ENCODE measurements at places on chromosomes 4 and X.
A peak's percentile ranks its signal among the peaks of the same experiment; 100 is the strongest.

DNA sequence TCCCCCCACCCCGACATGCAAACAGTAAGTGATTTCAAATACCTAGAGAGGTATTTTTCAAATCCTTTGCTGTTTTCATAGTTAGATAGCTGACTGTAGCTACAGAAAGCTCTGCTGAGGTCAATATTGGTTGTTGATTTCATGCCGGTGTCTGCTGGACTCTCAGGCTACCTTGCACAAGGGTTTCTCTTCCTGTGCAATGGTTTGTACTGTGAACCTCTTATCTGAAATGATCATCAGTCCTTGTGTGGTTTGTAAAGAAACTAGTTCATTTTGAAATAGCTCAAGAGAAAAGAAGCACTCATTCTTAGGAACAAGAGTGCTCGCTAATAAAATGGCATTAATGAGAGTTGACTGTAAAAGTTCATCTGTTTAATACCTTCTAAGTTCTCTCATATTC, 2.1 kb downstream of the MTM1 start:
- DNase-seq = no peak

- DNase-seq = no peak
Observed at GRCh38 chrX:111483881-111484280, 27.6 kb upstream of the SERTM2 start.

- no peak for DNase-seq
Observed at GRCh38 chrX:24920769-24921168, 95.0 kb downstream of the ARX start.

DNA sequence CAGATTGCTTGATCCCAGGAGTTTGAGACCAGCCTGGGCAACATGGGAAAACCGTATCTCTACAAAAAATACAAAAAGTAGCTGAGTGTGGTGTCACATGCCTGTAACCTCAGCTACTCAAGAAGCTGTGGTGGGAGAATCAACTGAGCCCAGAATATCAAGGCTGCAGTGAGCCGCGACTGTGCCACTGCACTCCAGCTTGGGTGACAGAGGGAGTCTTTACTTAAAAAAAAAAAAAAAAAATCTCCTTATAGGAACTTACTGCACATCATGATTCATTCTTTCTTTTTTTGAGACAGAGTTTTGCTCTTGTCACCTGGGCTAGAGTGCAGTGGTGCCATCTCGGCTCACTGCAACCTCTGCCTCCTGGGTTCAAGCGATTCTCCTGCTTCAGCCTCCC, 24.3 kb downstream of the UPF3B start:
- no peak for DNase-seq

DNA sequence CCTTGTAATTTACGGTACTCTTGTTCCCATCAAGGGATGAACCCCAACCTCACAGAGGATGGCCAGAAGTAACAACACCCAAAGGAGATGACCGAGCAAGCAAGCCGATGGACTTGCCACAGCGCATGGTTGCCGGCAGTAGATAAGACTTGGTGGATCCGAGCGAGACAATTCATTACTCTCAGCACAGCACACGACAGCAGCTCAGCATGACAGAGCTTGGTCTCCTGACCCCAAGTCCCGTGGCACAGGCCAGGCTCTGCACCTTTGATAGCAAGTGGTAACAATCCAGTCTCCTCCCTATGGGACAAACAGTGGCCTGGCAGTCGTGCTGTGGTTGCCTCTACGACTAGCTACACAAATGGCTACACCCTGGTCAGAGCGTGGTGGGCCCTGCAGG, 26.3 kb downstream of the RWDD4 start:
- DNase-seq = no peak

DNA sequence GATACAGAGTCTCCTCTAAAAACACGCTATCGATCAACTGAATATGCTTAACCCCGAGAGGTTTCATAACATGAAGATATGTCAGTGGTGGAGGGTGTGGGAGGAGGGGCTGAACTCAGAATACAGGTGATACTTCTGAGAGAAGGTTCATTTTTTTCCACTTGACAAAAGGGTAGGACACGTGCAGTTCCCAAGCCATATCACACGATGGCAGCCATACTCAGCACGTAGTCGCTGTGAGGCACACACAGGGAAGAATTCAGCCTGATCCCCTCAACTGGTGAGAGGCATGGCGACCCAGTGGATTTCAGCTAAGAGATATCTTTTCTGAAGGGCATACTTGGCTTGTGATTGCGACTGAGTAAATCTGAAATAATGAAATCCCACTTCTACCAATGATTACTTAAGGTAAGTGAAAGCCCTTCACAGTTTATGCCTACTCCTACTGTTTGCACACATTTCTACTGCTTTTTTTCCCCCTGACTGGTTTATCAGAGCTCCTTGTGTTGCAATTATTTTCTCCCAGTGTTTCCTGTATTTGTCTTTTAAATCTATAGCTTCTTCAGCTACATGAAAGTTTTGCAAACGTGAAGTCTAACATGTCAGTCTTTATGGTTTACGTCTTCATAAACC, 133.1 kb downstream of the CORIN start:
- no peak for DNase-seq

- no peak for DNase-seq
Observed at GRCh38 chr4:158827543-158827981, 58.7 kb downstream of the FNIP2 start.

GRCh38 chr4:85419103-85419502, 55.8 kb upstream of the ARHGAP24 start:
- DNase-seq = no peak

DNA sequence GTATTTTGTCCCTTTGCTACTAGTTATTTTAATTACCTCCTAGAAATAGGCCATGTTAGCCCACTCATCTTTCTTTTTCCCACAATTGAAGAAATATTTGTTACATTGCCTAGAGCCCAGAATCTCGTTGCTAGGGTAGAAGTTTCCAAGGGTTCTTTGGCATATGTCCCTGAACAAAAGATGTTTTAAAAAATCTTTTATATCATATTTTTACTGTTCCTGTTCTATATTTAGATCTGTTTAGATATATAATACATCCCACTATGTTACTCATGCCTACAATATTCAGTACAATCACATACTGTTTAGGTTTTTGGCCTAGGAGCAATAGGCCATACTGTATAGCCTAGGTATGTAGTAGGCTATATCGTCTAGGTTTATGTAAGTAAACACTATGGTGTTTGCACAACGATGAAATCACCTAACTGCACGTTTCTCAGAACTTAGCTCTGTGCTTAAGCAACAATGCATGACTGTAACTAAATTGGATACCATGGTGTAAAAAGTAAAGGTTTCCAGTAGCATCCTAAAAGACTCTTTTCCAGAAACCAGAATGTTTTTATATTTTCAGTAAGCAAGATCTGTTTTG, 236.0 kb upstream of the SLIT2 start:
- no peak for DNase-seq

GRCh38 chrX:38061335-38061734, 55.0 kb downstream of the SYTL5 start:
- DNase-seq = no peak

DNA sequence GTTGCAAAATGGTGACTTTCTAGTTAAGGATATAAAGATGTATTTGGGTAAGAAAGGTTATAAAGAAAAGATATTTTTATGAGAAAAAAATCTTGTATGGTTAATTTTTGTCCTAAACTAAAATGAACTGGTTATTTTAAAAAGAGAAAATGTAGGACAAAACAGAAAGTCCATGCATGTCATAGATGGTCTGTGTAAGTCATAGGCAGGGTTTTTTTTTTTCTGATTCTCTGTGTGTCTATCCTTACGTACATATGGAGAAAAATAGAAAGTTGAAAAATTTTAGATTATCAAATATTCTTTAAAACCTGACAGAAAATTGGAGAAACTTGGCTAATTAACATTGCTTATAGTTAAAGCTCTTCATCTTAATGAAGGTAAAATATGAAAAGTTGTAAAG, 493.4 kb downstream of the IQCM start:
- DNase-seq = no peak

GRCh38 chrX:21658746-21659145, 616 bp upstream of the KLHL34 start:
- DNase-seq = no peak

DNA sequence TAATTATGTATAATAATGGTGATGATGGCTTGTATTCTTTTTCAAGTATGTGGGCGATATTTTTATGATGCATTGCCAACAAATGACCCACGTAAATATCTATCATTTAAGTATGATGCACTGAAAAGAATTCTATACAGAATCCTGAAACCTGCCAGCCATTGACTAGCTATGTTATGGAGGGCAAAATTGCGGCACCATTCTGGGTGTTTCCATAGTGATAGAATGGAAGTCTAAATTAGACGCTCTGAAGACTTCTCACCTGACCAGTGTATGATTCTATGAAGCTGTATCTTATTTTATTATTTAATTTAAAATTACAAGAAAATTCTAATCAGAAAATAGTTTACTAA, 677 bp upstream of the CENPC start:
- DNase-seq = no peak

DNA sequence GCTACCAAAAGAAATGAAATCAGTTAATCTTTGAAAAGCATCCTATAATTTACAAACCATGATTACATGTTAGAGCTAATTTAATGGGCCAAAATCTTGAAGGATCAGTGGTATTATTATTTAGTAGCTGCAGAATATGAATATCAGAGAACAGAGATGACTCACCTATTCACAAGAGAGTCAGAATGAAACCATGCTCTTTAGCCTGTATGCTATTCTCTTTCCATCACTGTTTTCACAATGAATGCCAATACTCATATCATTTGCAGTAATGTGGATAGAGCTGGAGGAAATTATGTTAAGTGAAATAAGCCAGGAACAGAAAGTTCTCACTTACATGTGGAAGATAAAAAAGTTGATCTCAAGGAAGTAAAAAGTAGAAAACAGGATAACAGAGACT, 414.1 kb downstream of the CENPC start:
- DNase-seq = no peak

DNA sequence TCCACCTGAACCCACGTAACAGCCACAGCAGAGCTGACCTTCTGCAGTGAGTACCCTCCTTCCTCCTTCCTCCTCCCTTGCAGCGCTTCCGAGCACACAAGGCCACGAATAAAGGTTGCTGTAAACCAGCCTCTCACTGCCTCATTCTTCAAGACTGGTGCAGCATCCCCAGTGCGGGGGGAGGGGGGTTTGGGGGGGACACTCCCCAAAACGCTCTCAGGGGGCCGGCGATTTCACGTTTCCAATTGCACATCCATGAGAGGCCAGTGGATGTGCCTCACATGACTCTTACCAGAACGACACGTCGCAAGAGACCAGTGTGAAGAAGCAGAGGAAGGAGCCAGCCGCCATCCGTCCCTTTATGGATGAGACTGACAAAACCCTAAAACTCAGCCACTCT, 5.2 kb downstream of the DHRSX start:
- no peak for DNase-seq

GRCh38 chrX:64571011-64571410, 175.8 kb upstream of the MTMR8 start:
- DNase-seq = no peak

GRCh38 chr4:17805580-17806155, 4.9 kb downstream of the DCAF16 start:
- no peak for DNase-seq

DNA sequence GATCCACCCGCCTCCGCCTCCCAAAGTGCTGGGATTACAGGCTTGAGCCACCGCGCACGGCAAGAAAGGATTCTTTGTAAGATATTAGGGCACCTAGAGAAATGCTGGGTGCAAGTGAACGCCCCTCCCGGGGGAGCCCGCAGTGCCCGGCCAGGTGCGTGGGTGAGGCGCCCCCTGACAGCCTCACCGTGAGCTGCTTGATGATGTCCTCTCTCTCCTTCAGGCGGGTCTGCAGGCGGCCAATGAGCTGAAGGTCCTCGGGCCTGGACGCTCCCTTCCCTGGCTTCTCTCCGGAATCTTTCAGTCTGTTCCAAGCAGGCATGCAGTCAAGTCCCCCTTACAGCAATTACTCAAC, 21.9 kb downstream of the MED28 start:
- DNase-seq = no peak

GRCh38 chrX:110192516-110192915, 125.4 kb downstream of the AMMECR1 start:
- no peak for DNase-seq

- no peak for DNase-seq
Observed at GRCh38 chr4:61068060-61068459, 132.1 kb upstream of the ADGRL3 start.

- no peak for DNase-seq
Observed at GRCh38 chr4:7104366-7105031, 36.6 kb upstream of the GRPEL1 start.

DNA sequence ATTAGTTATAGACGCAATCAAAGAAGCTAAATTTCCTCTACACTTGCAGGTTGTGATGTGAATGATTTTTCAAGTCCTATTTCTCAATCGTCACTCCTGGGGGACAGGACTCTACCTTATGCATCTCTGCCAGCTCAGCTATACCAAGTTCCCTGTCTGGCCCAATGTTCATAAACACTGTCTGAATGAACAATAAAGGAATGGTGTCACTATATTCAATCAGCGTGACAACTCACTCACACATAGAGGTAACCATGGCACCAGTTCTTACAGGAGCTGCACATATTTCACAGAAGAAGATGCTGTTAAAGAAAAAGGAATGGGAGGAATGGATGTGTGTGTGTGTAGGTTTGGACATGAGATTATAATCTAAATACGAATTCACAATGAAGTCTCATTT, 280.6 kb downstream of the PPP1R2C start:
- no peak for DNase-seq

DNA sequence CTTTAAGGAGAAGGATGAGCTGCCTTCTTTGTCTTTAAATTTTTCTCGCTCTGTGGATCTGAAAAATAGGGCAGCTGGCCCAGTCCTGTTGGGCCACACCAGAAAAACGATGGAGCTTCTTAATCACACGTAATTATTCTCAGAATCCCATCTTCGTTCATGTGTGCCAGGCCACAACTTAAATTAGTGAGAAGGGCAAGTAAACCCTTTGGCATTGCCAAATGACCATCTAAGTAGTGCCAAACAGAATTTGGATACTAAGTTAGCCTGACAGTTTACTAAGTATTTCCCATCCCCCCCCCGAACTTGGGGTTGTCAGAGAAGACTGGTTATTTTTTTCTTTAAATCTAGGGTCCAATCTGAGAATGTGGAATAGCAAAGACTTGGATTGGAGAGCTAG, 62.0 kb downstream of the CASP3 start:
- DNase-seq = no peak

DNA sequence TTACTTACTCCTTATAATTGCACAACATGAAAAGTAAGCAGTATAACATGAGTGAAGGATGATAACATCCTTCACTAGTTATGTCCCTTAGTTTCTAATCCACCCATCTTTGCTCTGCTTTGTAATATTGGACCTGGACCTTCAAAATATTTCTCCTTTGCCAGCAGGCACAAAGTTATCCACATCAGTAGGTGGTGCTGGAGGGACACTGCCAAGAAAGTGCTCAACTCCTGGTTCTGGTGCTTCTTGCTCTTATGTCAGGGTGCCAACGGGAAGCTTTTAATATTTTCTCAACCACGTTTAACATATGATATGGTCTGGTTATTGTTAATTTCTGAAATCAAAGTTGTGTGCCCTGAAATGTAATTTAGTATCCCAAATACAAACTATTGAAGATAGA, 49.1 kb downstream of the TMEM165 start:
- DNase-seq = no peak

- peak; percentile 33 for DNase-seq
Observed at GRCh38 chrX:153568451-153569011, 30.4 kb downstream of the CCNQ start.

- no peak for DNase-seq
Observed at GRCh38 chr4:21645776-21646175, 302.8 kb downstream of the KCNIP4 start.

GRCh38 chrX:106481341-106481740, 130.4 kb upstream of the RADX start:
- peak; percentile 48 for DNase-seq
